ENCODE measurements at places on chromosomes 4 and X. TPM values are rescaled to one million over a fixed set of nuclear protein-coding genes. Genes with fewer than 3 reads are reported as not detected.

The VSIG1 gene
- total RNA-seq: under 0.01 TPM

The SLC38A5 gene
- total RNA-seq: 21.3 TPM

The TMEM35A gene
- 0.52 TPM for total RNA-seq

The SPANXA1 gene
- not detected for total RNA-seq

The LCORL gene
- total RNA-seq: 21.0 TPM

Measured in articular chondrocyte of knee joint (primary cell).